ENCODE measurements at places on chromosomes 3 and 15.
A peak's percentile ranks its signal among the peaks of the same experiment; 100 is the strongest.

GRCh38 chr3:170999737-171000242 lies 26.7 kb downstream of the SLC2A2 start:
- no peak for DNase-seq

DNA sequence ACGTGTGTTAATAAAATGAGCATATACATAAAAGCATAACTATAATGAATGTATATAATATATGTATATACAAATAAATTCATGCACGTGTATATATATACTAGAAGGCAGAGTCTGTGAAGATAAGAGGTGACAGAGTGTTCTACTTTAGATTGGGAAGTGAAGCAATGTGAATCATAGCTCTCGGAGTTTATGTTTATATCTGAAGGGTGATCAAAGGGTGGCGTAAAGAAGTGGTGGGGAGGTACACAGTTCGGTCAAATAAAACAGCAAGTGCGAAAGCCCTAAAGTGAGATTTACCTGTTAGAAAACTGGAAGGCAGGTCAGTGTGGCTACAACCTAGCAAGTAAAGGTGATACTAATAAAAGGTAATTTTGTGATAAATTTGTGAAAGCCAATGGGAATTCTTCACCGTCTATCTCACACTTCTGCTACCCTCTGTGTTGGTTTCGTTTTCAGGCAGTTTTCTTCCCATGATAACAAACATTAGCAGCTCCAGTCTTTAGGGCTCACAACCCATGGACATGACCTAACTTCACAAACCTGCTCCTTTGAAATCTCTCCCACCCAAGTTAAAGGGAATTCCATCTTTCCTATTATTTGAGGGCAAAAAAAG lies 46.7 kb upstream of the BCHE start:
- DNase-seq: peak; percentile 18

GRCh38 chr3:4525560-4526223 lies 32.5 kb downstream of the ITPR1 start:
- DNase-seq: no peak

DNA sequence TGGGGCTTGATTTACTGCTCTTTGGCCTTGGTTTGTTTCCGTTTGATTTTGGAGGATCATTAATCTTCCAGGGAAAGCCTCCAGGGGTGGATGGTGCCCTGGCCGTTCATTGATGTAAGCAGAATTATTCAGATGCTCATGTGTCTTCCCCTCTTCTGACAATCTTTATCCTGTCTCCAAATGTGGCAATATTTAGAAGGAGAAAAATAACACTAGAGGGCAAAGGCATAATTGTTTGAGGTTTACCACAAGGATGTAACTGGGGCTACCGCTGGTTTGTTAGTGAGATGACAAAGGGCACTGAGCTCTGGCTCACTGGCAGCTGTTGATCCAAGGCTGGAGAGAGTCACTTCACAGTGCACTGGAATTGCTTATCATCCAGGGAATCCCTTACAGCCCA lies 18.2 kb upstream of the PLCL2 start:
- no peak for DNase-seq

- DNase-seq: no peak
Observed at GRCh38 chr3:129449279-129450115, 9.5 kb downstream of the IFT122 start.

- DNase-seq: no peak
Observed at GRCh38 chr15:56252386-56252785, 8.7 kb upstream of the RFX7 start.

- DNase-seq: no peak
Observed at GRCh38 chr3:144129536-144130214, 158.1 kb downstream of the DIPK2A start.

GRCh38 chr3:37320276-37320675 lies 145.9 kb upstream of the LRRFIP2 start:
- no peak for DNase-seq

GRCh38 chr3:79606414-79606813 lies 161.4 kb downstream of the ROBO1 start:
- no peak for DNase-seq

DNA sequence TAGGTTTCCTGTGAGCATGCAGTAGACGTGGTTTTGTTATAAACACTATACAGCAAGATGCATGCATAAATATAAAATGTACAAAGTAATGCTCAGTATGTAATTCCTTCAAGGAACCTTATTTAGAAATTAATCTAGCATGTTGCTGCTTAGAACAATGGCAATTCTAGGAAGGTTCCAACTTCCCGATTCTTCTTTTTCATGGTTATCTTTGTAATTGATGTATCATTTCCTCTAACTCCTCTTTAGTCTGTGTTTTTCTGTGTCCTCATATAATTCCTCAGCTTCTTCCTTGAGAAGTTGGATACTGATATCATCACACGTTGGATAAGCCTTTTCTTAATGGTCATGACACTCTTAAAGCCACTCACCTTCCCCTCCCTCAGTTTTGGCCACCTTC lies 3.5 kb downstream of the TSEN2 start:
- no peak for DNase-seq

DNA sequence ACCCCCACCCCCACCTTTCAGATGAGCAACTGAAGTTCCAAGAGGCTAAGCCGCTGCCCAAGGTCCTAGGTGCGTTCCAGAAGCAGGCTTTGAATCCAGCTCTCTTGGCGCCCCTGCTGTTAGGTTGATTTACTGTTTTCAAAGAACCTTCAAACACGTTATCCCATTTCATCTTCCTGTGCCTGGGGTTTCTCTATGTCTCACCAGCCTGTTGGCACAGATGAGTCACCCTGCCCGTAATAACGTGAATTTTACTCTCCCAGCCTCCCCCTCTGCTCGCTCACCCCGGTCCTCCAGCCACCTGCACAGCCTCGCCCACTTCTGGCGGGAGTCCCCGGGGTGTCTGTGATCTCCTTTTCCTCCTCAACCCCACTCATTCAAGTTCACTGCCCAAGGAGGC lies 13.0 kb upstream of the TSEN2 start:
- DNase-seq: no peak

DNA sequence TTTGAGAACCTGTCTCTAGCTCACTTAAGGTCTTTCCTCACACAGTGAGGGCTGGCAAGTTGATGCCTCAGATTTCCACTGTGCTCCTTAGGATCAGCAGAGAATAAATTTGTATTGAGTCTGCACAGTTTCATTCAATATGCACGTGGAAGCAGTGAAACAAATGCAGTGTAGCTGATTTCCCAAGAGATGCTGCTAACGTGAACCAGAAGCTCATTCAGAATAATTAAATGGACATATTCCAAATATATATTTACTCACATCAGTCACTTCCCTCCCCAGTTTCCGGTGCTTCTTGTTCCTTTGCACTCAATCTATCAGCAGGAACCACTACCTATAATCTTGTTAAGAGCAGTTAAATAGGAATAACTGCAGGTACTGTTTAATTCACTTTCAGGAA lies 86.1 kb downstream of the UNC13C start:
- DNase-seq: no peak

DNA sequence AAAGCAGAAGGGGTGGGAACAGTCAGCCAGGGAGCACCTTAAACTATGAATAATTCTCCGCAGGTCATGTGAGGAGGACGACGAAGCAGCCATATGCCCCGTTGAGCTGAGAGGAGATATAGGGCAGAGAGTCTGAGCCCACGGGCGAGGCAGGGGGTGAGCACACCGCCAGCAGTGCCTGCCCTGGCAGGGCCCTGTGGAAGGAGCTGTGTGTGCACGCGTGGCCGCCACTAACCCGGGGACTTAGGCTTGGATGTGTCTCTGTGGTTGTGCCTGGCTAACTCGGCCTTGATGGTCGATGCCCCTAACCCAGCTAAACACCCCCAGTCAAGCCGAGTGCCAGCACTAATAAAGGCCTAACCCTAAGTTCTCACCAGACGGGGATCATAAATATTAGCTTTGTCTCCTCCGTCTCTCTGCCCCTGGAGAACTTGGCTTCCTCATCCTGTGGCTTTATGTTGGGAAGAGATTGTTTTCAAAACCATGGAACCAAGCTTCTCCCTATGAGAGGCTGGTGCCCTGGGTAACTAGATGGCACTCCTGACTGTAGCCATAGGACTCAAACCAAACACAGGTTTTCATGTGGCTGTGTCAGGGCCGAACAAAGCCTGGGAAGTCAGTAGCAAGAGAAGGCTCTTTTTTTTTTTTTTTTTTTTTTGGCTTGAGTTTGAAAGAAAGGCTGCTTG lies 45.4 kb downstream of the CCK start:
- no peak for DNase-seq

DNA sequence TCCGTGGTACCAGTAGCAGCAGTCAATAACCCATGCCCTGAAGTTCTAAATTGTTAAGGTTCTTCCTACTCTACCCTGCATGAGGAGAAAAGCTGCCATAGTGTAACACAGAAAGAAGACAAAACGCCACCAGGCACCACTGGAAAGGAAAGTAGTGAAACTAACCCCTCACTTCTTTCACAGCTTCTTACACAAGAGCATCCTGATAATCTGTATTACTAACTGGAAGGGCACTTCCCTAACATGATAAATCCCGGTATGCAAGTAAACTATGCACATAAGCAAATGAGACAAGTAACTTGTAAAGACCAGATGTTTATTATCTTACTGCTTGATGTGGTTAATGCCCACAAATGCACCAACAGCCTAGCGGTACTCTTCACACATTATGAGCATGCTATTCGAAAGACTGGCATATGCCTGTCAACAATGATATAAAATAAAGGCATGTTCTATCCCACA lies 141.3 kb downstream of the ADAM10 start:
- no peak for DNase-seq

GRCh38 chr15:73578026-73578425 lies 55.2 kb downstream of the NPTN start:
- DNase-seq: no peak

GRCh38 chr3:63940389-63940757 lies 28.2 kb upstream of the SCAANT1 start:
- no peak for DNase-seq

DNA sequence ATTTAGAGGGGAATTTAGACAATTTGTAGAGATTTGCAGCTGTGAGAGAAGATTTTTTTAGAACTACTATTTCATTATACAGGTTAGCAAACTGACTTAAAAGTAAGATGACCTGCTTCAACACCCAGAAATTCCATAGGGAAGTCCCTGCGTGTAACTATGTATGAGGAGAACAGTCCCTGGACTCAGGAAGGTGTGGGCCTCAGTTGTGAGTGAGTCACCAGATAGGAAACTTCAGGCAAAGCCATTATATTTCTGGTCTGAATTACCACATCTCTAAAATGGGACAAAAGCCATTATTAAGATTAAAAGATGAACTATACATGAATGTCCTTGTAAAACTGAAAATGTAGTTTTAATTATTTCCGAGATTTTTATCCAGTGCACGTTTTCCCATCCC lies 488.3 kb upstream of the GOLIM4 start:
- no peak for DNase-seq

DNA sequence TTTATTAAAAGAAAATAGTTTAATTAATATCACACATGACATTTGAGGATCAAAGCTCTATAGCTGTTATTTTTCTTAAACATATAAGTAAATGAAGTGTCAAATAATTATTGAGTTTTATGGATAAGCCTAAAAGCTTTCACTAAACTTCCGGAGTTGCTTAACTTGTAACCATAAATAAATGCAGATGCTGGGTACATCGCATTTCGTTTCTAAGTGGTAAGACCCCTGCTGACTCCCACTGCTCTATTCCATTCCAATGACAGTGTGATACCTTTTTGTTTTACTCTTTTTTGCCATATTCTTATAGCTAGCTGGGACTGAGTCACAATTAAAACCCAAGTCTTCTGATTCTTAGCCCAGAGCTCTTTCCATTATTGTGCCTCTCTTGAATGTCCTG lies 411.1 kb downstream of the SOX2 start:
- no peak for DNase-seq

DNA sequence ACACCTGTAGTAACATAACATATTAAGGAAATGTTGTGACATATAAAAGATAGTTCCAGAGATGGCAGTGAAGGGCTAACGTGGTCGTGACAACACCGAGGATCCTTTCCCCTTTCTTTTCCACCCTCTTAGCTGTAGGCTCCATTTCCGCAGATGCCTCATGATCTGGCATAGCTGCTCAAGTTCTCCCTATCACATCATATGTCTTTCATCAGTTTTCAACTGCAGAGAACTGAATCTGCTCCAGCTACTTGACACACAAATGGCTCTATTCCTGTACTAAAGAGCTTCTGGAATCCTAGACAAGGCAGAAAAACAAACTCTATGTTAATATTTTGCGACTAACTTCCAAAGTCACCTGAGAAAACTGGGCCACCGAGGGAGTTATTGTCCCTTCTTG lies 275.0 kb upstream of the SLCO3A1 start:
- DNase-seq: no peak

DNA sequence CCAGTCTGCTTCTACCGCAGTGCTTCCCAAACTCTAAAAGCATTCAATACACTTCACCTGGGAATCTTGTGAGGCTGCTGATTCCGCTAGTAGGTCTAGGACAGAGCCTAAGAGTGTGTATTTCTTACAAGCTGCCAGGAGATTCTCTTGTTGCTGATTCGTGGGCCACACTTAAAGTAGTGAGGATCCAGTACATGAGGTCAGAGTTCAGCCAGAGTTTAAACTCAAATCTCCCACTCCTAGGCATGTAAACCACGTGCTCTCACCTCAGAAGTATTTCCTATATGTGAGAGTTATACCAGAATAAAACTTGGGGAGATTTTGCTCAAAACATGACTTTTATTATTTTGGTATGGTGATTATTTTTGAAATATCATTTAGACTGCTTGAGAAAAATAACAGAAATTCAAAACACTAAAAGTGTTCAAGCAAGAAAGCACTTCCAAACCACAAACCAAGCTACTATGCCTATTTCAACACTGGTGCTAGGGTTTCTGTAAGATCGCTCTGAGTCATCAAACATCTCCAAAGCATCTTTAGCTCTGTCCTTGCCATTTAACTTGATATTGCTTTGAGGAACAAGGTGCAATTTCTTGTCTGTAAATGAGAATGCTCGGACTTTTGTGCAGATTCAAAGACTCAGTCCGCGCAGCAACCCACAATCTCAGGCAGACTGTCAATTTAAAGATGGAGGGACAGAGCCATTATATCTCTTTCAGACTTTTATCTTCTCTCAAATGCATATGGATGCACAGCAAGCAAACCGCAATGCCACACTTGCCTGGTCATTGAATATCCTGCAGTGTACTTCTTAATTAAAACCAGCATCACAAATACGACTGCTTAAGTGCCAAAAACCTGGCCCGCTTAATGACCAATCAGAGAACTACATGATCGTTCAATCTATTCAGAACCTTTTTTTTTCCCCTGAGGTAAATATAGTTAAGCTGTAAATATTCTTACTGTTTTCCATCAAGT lies 59.8 kb downstream of the AGTR1 start:
- no peak for DNase-seq

- DNase-seq: no peak
Observed at GRCh38 chr3:191414286-191414685, 46.7 kb upstream of the PYDC2 start.

- no peak for DNase-seq
Observed at GRCh38 chr3:115279939-115280338, 132.9 kb upstream of the ZBTB20 start.

GRCh38 chr15:65641768-65642475 lies 20.2 kb downstream of the SLC24A1 start:
- no peak for DNase-seq

- no peak for DNase-seq
Observed at GRCh38 chr3:49681543-49681942, 7.4 kb downstream of the APEH start.

GRCh38 chr15:49421991-49422390 lies 1.1 kb upstream of the FGF7 start:
- DNase-seq: peak; percentile 57

All from MM.1S (cell line).